Effector memory CD4-positive, alpha-beta T cell (primary cell): ENCODE measurements at places on chromosomes 11 and 22.
A peak's percentile ranks its signal among the peaks of the same experiment; 100 is the strongest.

DNA sequence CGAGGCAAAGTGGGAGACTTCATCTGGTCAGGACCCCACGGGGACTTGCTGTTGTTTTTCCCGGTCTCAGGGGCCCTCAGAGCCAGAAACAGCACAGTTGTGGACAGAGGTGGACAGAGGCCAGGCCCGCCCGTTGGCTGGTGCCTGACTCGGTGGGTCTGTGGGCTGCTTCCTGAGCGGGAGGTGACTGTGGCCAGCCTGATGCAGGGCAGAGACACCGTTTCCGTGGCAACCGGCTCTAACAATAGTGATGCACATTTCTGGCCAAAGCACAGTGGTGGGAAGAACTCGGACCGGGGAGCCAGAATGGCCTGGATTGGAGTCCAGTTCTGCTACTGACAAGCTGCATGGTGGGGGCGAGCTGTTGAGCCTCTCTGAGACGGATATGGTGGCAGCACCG, 58.7 kb upstream of the ATXN10 start:
- no peak overlapping the region for H3K4me3 ChIP-seq
- H3K27me3 ChIP-seq = no peaks in the 10 kb centered on the region
- DNase-seq = no peak
- H3K36me3 ChIP-seq = no peaks in the 10 kb centered on the region

DNA sequence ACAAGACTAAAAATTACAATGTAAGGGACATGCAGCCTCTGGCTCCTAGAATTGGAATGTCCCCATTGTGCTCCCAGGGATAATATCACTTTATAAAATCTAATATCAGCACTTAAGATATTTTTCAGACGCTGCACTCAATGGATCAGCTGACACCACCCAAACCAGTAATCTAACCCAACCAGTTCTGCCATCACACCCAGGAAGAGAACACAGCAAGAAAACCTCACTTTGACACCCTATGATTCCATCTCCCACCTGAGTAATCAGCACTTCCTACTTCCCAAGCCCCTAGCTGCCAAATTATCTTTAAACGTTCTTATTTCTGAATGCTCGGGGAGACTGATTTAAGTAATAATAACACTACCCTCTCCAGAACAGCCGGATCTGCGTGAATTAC, 2.6 kb downstream of the CASP4 start:
- no peaks in the 10 kb centered on the region for H3K27me3 ChIP-seq
- H3K4me3 ChIP-seq = no peak overlapping the region
- H3K4me1 ChIP-seq = peaks cover 22% of the 10 kb centered on the region

DNA sequence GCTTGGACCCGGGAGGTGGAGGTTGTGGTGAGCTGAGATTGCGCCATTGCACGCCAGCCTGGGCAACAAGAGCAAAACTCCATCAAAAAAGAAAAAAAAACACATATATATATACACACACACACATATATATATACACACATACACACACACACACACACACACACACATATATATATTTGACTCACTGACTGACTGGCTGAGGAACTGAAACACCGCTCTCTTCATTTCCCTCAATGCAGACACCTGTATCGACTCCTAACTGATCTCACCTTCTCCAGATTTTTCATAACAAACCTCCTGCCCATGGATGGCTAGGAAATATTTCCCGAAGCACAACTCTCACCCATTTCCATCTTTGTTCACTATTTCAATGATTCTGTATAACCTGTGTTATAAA, 140.7 kb upstream of the ANO3 start:
- H3K27me3 ChIP-seq = no peaks in the 10 kb centered on the region
- no peak for DNase-seq
- H3K27ac ChIP-seq = no peak overlapping the region

- no peak for DNase-seq
- no peaks in the 10 kb centered on the region for H3K27me3 ChIP-seq
- H3K4me3 ChIP-seq = no peak overlapping the region
- no peak overlapping the region for H3K27ac ChIP-seq
Observed at GRCh38 chr11:18171377-18172000, 1.1 kb upstream of the MRGPRX4 start.

- no peaks in the 10 kb centered on the region for H3K4me1 ChIP-seq
- H3K27me3 ChIP-seq = no peaks in the 10 kb centered on the region
- no peak overlapping the region for H3K4me3 ChIP-seq
Observed at GRCh38 chr11:74446532-74446938, 20.8 kb downstream of the KCNE3 start.

DNA sequence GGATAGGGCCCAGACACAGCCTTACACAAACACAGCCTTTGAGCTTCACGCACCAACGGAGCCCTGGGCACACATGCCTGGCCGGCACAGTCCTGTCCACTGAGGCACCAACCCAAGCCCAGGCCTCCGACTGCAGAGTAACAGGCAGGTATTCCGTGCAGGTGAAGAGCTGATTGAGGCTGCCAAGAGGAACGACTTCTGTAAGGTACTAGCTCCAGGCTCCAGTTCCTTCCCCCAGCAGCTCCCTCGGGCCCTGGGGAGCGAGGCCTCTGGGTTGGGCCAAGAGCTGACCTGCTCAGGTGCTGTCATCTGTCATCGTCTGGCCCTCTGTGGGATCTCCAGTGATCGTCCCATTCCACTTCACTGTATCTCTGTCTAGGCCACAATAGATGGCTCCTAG, 3.2 kb upstream of the MDK start:
- no peak for DNase-seq
- no peak overlapping the region for H3K27ac ChIP-seq
- H3K4me1 ChIP-seq = peaks cover 11% of the 10 kb centered on the region
- peaks cover 51% of the 10 kb centered on the region for H3K36me3 ChIP-seq
- H3K27me3 ChIP-seq = peaks cover 11% of the 10 kb centered on the region

DNA sequence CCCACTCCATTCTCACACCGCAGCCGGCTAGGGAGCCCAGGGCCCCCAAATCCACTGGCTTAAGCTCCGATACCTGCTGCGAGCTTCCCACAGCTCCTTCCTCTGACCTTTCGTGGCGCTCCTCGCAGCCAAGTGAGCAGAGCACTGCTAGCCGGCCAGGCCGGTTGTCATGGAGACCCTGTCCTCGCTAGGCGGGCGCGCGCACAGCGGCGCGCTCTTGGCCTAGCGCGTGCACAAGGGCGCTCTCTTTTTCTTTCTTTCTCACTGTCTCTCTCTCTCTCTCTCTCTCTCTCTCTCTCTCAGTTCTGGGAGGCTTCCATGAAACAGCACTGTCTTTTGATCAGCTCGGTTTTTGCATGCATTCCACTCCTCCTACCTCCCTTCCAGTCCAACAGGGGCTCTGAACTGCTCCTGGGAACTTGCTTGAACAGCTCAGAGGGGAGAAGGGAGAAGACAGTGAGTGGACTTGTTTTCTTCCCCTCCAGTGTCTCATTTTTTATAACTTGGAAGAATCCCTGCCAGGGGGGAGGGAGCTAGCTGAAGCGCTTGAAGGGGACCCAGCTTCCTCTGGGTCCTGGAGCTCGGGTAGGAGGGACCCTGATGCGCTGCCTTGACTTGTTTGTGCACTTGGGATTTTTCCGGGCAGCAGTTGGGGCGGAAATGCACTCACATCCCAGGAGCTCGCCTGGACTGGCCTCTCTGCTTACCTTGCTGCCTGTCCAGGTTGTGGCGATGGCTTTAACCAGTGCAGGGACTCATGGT, 100.3 kb upstream of the AKIP1 start:
- no peaks in the 10 kb centered on the region for H3K36me3 ChIP-seq
- no peaks in the 10 kb centered on the region for H3K4me1 ChIP-seq
- H3K27ac ChIP-seq = no peak overlapping the region
- H3K27me3 ChIP-seq = no peaks in the 10 kb centered on the region

DNA sequence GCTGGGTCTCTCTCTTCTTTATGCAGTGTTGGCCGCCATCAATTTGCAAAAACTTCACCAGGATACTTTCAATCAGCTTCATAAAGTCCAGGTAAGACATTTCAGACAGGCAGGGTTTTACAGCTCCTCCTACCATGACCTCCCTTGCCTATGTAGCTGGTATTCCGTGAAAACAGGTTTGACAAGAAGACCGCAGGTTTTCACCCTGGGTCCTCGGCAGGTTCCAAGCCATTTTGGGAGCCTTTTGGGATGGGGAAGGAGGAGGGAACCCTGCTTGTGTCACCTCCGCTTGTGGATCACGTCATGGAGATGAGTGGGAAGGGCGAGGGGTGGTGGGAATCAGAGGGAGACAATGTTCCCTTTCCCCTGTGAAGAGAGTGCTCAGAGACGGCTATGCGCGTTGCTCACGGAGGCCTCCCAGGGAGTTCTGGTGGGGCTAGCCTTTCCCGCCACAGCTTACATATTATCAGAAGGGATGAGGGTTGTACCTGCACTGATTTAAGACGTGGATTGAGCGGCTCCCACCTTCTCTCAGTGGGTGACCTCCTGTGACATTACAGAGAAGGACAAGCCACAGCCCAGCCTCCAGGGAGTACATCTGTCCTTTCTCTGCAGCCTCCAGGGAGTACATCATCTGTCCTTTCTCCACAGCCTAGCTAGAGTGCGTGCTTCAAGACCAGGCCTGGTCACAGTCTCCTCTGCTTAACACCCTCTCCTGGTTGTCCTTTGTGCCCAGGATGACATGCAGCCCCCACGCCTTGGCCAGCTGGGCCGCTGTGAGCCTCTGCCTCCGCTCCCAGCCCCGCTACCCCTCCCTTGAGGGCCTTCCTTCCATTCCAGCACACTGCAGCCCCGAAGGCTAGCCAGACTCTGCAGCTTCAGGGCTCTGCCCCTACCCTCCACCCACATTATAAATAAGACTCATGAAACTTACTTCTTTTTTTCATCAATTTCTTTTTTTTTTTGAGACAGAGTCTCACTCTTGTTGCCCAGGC, 17.2 kb downstream of the GLB1L3 start:
- no peak overlapping the region for H3K4me3 ChIP-seq
- H3K27me3 ChIP-seq = no peaks in the 10 kb centered on the region
- H3K36me3 ChIP-seq = no peaks in the 10 kb centered on the region

DNA sequence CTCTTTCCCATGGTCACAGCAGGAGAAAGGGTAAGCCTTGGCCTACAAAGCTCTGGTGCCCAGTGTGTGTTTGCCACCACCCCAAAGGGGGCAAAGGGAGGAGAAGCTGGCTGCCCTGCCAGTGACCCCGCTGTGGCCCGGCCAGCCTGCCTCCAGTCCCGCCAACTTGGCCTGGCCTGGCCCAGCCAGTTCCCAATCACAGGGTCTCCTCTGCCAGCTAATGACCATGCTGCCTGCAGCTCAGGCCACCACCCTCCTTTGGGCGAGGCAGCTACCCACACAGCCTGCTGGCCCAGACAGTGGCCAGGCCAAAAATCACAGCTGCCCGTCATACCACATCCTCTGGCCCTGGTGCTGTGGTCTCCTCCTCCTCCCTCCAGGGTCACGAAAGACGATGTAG, 5.1 kb downstream of the GDPD5 start:
- no peak overlapping the region for H3K27ac ChIP-seq
- DNase-seq = no peak
- H3K27me3 ChIP-seq = no peaks in the 10 kb centered on the region
- H3K4me3 ChIP-seq = no peak overlapping the region

GRCh38 chr11:35313760-35314153, 105.6 kb downstream of the SLC1A2 start:
- no peaks in the 10 kb centered on the region for H3K27me3 ChIP-seq
- DNase-seq = no peak
- H3K27ac ChIP-seq = no peak overlapping the region
- no peaks in the 10 kb centered on the region for H3K36me3 ChIP-seq
- H3K4me1 ChIP-seq = no peaks in the 10 kb centered on the region

- H3K4me3 ChIP-seq = no peak overlapping the region
- H3K36me3 ChIP-seq = no peaks in the 10 kb centered on the region
- DNase-seq = peak; percentile 12
- H3K27me3 ChIP-seq = no peaks in the 10 kb centered on the region
Observed at GRCh38 chr22:26367402-26368245, 61.4 kb upstream of the ASPHD2 start.

- H3K4me1 ChIP-seq = no peaks in the 10 kb centered on the region
- H3K4me3 ChIP-seq = no peak overlapping the region
- no peak overlapping the region for H3K27ac ChIP-seq
Observed at GRCh38 chr11:112481893-112482292, 221.2 kb upstream of the PLET1 start.

DNA sequence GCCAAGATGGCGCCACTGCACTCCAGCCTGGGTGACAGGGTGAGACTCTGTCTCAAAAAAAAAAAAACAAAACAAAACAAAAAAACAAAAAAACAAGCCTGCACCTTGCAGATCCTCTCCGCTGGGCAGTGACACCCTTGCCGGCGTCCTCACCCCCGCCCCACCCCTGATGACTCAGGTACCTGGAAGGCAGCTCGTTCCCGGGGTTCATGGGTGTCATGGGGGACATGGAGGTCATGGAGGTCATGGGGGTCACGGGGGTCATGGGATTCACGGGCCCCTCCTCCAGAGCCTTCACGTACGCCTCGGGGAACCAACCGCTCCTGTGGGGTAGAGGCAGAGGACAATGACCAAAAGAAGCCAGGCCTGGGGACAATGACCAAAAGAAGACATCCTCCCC, 3.0 kb upstream of the SLC16A8 start:
- H3K4me3 ChIP-seq = no peak overlapping the region
- H3K4me1 ChIP-seq = peaks cover 5% of the 10 kb centered on the region
- H3K27me3 ChIP-seq = peaks cover 10% of the 10 kb centered on the region

DNA sequence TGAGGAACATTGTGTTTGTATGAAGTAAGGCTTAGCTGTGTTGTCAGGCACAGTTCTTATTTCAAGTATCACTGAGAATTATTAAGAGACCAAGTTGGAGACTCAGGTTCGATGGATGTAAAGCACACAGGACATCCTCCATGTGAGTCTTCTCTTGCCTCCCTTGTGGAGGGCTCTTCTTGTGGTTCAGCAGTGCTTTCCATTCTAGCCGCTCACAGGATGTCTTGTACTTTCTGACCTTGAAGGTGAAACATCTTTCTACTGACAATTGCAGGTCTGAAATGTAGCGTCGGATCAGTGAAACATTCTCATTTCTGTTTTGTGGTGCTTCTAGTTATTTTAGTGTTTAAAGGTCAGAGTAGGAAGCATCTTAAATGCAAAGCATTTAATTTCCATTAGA, 154.6 kb downstream of the HIPK3 start:
- no peaks in the 10 kb centered on the region for H3K4me1 ChIP-seq
- no peak for DNase-seq
- H3K27me3 ChIP-seq = no peaks in the 10 kb centered on the region
- no peak overlapping the region for H3K4me3 ChIP-seq

GRCh38 chr11:28965819-28966218, 857.6 kb downstream of the METTL15 start:
- DNase-seq = no peak
- H3K27ac ChIP-seq = no peak overlapping the region
- H3K4me3 ChIP-seq = no peak overlapping the region
- no peaks in the 10 kb centered on the region for H3K36me3 ChIP-seq

- H3K36me3 ChIP-seq = peaks cover 51% of the 10 kb centered on the region
- no peaks in the 10 kb centered on the region for H3K27me3 ChIP-seq
- H3K4me1 ChIP-seq = no peaks in the 10 kb centered on the region
- no peak for DNase-seq
- H3K27ac ChIP-seq = no peak overlapping the region
Observed at GRCh38 chr11:215581-216037, 8.1 kb downstream of the RIC8A start.

- H3K27me3 ChIP-seq = no peaks in the 10 kb centered on the region
- no peaks in the 10 kb centered on the region for H3K4me1 ChIP-seq
- no peak overlapping the region for H3K4me3 ChIP-seq
- no peak for DNase-seq
- H3K27ac ChIP-seq = no peak overlapping the region
- no peaks in the 10 kb centered on the region for H3K36me3 ChIP-seq
Observed at GRCh38 chr11:64401775-64402174, 42.8 kb downstream of the RPS6KA4 start.

GRCh38 chr11:50077526-50077925, 44.9 kb downstream of the OR4C45 start:
- no peak overlapping the region for H3K4me3 ChIP-seq
- DNase-seq = no peak
- no peaks in the 10 kb centered on the region for H3K27me3 ChIP-seq
- no peaks in the 10 kb centered on the region for H3K36me3 ChIP-seq
- H3K4me1 ChIP-seq = no peaks in the 10 kb centered on the region

- no peak overlapping the region for H3K27ac ChIP-seq
- H3K4me1 ChIP-seq = peaks cover 32% of the 10 kb centered on the region
- DNase-seq = no peak
- H3K36me3 ChIP-seq = no peaks in the 10 kb centered on the region
Observed at GRCh38 chr11:72588421-72589410, 85.5 kb downstream of the PDE2A start.
